ENCODE measurements at places on chromosomes 6 and 20. TPM values are rescaled to one million over a fixed set of nuclear protein-coding genes. Genes with fewer than 3 reads are reported as not detected.

- no peaks in the 10 kb centered on the region for H3K4me1 ChIP-seq
- peaks cover 2% of the 10 kb centered on the region for H3K27me3 ChIP-seq
- H3K36me3 ChIP-seq = no peaks in the 10 kb centered on the region
- H3K27ac ChIP-seq = no peak overlapping the region
- no peak for DNase-seq
- H3K4me3 ChIP-seq = no peak overlapping the region
Measured at GRCh38 chr6:159304641-159305040, 135.4 kb downstream of the FNDC1 start.

The NMBR gene
- not detected for total RNA-seq

DNA sequence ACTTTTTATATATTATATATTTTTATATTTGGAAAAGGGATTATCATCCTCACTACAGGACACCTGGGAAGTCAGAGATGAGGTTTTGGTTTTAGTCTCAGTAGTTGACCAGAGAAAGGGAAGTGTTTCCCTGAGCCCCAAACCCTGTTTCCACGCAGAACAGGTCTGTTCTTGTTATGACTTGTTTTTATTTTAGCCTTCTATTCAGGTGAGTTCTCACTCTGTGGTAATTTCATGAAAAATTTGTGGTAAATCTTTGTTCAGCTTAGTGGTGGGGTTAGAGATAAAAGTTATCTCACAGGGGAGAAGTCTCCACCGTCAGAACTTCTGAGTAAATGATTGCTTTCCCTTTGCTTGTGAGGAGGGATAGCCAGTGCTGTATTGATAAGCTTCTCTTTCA, 224.9 kb downstream of the FARS2 start:
- H3K27me3 ChIP-seq = no peaks in the 10 kb centered on the region
- peaks cover 18% of the 10 kb centered on the region for H3K4me1 ChIP-seq
- no peaks in the 10 kb centered on the region for H3K36me3 ChIP-seq
- no peak overlapping the region for H3K4me3 ChIP-seq
- H3K27ac ChIP-seq = no peak overlapping the region

DNA sequence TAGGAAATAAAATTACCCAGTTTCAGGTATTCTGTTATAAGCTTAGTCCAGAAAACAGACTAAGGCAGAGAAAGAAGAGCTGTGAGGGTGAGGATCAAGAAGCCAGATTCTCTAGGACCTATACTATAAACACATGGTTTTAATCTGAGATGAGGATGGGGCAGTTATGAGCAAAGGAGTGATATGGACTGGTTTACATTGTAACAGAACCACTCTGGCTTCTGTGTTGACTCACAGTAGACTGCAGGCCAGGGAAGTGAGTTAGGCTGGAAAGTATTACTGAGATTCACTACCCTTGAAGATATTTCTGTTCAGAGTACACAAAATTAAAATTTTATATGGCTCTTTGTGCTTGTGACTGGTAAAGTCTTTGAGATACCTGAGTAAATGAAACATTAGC, 3.2 kb upstream of the RWDD1 start:
- H3K4me1 ChIP-seq = peaks cover 8% of the 10 kb centered on the region
- no peak overlapping the region for H3K27ac ChIP-seq
- peaks cover 3% of the 10 kb centered on the region for H3K27me3 ChIP-seq
- no peaks in the 10 kb centered on the region for H3K36me3 ChIP-seq
- no peak for DNase-seq

The COL20A1 gene
- total RNA-seq = 2.1 TPM

The PRSS35 gene
- total RNA-seq = 26.6 TPM
